ENCODE measurements at places on chromosomes 12 and 14. TPM values are rescaled to one million over a fixed set of nuclear protein-coding genes. Genes with fewer than 3 reads are reported as not detected.

Gene RNASE1
- polyA plus RNA-seq, result 79.0 TPM

Gene CCDC175
- polyA plus RNA-seq, result not detected

Gene FRS2
- polyA plus RNA-seq, result 4.3 TPM

Gene FOXG1
- polyA plus RNA-seq, result 0.03 TPM

Gene STYK1
- 0.17 TPM for polyA plus RNA-seq

Gene MGAT4C
- polyA plus RNA-seq, result 0.03 TPM

Gene RILPL1
- 5.3 TPM for polyA plus RNA-seq

Gene FOXA1
- not detected for polyA plus RNA-seq
